CD14-positive monocyte (primary cell): ENCODE measurements at places on chromosomes 1 and 21.
A peak's percentile ranks its signal among the peaks of the same experiment; 100 is the strongest.

DNA sequence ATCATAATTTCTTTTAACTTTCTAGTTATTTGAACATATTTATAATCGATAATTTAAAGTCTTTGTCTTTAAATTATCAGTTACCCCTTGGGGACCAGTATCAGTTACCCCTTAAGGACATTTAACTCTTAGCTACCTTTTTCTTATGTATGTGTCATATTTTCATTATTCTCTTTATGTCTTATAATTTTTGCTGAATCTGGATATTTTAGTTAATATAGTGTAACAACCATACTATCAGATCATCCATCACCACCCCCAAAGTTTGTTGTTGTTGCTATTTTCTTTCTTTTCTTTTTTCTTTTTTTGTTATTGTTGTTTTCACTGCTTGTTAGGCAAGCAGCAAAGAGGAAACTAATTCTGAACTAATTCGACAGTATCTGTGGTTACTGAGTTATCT, 57.0 kb upstream of the TNFSF18 start:
- DNase-seq = no peak

DNA sequence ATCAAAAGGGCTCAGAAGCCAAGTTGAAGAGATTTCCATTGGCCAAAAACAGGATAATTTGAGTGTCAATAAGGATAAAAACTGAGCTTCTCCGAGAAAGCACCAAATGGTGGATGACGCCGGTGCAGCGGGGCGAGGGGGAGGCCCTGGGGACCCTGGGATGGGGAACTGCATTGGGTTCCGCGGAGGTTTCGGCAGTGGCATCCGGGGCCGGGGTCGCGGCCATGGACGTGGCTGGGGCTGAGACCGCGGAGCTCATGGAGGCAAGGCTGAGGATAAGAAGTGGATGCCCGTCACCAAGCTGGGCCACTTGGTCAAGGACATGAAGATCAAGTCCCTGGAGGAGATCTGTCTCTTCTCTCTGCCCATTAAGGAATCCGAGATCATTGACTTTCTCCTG, 97.2 kb downstream of the DMRTA2 start:
- no peak for DNase-seq

- DNase-seq = no peak
Measured at GRCh38 chr1:199688133-199688676, 339.3 kb upstream of the NR5A2 start.

GRCh38 chr1:89746424-89747149, 74.2 kb upstream of the LRRC8D start:
- DNase-seq = no peak

DNA sequence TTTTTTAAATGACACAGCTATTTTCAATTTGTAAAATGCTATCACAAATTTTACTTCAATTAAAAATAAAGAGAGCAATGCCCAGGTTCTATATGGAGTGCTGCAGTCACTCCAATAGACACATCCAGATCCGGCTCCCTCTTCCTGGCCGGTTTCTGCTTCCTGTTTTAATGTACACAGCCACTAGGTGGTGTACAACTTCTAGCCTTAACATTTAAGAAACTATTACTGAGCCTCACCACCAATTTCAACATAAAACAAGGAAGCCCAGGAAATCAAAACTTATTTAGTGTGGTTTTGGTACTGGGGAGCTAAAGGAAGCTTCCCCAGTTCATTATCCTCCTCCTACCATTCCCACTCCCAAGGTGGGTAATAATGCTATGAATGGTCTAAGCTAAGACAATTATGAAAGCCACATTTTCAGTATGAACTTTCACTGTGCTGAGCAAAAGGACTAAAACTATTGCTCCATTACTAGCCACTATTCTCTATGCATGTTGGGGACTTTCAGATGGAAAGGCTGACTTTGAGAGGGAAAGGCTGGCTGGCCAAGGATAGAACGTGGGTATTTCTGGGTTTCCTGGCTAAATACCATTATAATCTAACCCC, 25.5 kb upstream of the MTMR11 start:
- peak; percentile 81 for DNase-seq

- DNase-seq = no peak
Measured at GRCh38 chr1:202247837-202248795, 54.5 kb downstream of the LGR6 start.

DNA sequence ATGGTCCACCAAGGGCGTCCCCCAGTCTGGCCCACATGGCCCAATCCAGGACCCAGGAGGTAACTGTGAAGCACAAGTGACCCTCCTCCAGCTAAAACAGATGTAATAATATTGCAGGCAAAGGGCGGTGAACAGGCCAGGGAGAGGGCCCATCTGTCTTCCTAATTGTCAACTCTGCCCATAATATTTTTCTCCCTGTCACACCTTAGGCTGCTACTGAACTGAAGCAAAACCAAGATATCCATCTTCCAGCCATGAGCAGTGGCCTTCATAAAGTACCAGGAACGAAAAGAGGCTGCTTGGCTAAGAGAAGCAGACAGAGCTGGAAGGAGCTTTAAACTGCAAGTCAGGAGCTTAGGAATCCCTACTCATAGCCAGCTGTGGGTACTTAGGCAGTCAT, 3.1 kb downstream of the KANK4 start:
- no peak for DNase-seq

- DNase-seq = no peak
Measured at GRCh38 chr1:230158415-230159291, 91.6 kb downstream of the GALNT2 start.

DNA sequence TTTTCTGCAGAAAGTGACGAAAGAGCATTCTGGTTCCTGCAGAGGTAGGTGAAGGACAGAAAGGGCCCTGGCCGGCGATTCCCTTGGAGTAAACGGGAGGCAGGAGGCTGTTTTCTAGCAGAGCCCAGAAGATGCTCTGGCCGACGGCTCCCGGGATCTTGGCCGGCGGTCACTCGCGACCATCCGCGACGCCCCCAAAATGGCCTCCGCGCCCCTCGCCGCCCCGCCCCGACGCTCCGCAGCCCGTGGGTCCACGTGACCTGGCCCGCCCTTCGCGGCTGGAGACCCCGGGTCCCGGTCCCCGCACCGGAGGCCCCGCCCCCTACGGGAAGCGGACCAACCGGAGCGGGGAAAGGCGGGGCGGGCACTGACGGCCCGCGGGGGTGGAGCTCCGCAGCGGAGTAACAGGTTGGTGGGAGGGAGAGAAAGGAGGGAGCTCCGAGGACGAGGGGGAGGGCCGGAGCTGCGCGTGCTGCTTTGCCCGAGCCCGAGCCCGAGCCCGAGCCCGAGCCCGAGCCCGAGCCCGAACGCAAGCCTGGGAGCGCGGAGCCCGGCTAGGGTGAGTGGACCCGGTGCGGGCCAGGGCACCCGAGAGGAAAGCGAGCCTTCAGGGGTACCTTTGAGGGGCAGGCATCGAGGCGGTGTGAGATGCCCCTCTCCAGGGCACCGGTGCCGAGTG, at the start of gene CGN:
TSS of gene CGN (plus strand) at position 431 of the 679 bp plus-strand sequence. CDS start 7,133 bp downstream, outside the sequence.
- peak; percentile 58 for DNase-seq
